ENCODE measurements at places on chromosomes 1 and 21. TPM values are rescaled to one million over a fixed set of nuclear protein-coding genes. Genes with fewer than 3 reads are reported as not detected.
A peak's percentile ranks its signal among the peaks of the same experiment; 100 is the strongest.

Gene UBE4B
- 30.8 TPM for total RNA-seq

DNA sequence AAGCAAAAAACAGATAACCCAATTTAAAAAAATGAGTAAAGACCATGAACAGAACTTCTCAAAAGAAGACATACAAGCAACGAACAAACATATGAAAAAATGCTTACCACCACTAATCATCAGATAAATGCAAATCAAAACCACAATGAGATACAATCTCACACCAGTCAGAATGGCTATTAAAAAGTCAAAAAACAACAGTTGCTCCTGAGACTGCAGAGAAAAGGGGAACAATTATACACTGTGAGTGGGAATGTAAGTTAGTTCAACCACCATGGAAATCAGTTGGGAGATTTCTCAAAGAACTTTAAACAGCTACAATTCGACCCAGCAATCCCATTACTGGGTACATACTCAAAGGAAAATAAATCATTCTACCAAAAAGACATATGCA, 131.6 kb downstream of the PTGER3 start:
- no peak for DNase-seq

DNA sequence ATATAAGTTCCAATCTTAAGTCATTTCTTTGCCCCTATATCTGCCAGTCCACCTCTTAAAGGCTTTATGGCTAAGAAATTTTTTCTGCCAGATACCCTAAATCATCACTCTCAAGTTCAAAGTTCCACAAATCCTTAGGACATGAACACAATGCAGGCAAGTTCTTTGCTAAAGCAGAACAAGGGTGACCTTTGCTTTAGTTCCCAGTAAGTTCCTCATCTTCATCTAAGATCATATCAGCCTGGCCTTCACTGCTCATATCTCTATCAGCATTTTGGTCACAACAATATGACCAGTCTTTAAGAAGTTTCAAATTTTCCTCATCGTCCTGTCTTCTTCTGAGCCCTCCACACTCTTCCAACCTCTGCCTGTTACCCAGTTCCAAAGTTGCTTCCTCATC, 402.2 kb upstream of the RUNX1 start:
- DNase-seq: no peak

GRCh38 chr1:4561205-4561604, 93.2 kb upstream of the AJAP1 start:
- DNase-seq: no peak

DNA sequence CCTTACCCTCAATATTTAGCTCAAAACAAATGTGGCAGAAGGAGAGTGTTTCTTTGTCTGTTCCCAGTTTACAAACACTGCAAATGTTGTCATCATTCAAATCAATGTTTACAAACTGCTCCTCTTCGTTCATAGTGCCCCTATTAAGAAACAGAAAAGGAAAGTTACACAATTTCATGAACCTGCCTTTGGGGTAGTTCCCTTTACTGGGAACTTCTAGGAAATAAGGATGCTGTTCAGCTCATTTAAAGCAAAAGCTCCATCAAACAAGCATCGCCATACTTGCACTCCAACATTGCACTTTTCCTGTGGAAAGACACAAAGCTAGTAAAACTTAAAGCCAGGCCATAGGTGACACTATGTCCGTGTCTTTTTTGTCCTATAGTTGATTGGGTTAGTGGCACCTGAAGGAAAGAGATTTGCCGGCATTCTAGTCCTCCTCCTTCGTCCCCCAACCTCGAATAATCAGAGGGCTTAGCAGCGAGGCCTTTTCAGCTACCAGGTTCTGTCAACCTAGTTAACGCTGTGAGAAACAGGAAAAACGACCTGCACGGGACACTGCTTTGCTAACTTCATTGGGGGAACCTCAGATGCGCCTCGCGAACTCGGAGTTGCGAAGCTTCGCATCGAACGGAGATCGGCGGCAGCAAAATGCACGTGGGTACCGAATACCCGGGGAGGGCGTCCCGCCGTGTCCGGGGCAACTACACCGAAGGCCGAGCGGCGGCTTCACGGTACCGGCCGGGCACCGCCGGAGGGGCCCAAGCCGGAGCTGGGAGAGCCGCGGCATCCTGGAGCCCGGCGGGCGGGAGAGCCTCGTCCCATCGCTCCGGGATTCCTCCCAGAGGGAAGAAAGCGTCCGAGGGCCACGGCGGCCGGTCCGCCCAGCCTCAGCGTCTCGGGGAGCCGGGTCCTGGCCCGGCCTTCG, 706 bp downstream of the C21orf91 start:
- peak; percentile 45 for DNase-seq

DNA sequence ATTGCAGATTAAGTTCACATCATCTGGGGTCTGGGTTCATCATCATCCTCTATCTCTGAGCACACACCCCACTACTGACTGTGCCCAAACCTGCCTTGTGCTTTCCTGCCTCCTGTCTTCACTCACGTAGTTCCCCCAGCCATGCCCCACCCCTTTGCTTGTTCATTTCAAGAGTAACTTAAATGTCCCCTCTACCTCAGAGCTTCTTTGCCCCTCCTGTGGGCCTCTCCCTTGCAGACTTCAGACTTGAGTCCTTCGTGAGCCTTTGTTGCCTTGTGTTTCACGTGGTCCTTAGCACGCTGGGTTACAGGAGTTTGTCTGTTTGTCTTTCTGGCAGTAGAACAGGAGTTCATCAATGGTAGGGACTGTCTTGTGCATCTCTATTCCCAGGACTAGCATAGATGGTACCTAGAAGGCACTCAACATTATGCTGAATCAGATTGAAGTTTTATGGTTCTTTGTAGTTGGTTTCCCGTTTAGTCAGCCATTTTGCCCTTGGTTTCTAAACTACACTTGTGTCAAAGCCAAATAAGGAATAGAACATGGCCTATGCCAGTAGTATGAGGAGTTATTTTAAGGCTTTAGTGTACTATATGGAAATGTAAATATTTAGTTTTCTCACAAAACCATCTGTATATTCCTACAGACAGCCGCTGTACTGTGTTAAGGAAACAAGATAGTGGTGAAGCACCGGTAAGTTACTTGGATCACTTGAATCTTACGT, 86.2 kb downstream of the TTC3 start:
- no peak for DNase-seq

Gene LDLRAD1
- not detected for total RNA-seq
